ENCODE measurements at places on chromosomes 6 and 20.

DNA sequence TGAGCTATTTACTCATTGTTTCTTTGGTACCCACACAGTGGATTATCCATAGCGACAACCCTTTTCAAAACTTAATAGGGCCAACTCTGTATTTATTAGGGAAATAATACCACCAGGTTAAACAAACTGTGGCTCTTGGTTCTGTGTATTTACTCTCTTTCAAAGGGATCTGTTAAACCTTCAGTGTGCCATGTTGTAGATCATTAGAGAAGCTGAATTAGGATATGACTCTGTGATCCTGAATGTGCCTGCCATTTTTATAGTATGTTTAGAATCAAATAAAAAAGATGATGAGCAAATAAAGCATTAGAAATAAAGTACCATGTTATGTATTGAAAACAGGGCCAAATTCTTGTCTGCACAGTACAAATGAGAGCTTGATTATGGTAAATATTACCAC lies 25.0 kb upstream of the SLC35D3 start:
- DNase-seq, result no peak

- no peak for DNase-seq
These were observed 159.3 kb upstream of the ECI2 start for GRCh38 chr6:4294636-4295035.

GRCh38 chr6:162670345-162670744 lies 57.2 kb downstream of the PRKN start:
- DNase-seq, result no peak

GRCh38 chr6:161290751-161291150 lies 16.9 kb upstream of the AGPAT4 start:
- no peak for DNase-seq

DNA sequence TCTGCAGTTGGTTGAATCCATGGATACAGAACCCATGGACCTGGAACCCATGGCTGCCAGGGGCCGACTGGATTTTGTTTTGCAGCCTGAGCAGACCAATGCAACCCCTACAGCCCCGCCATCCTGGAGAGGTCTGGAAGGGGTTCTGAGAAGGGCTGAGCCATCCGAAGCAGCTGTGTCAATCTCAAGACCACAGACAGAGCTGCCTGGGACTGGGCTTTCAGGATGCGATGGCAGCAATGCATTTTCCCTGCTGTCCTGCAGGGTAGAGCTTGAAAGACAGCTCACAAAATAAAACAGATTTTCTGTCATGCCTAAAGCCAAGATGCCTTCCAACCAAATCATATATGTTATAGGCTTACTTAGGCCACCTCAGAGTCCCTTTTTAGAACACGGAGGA lies 125.8 kb upstream of the NXT1 start:
- DNase-seq, result no peak

- no peak for DNase-seq
These were observed 128.2 kb upstream of the ADGRB3 start for GRCh38 chr6:68506911-68507310.
